ENCODE measurements at places on chromosomes 4 and X.

- no peak for DNase-seq
These were observed 38.0 kb downstream of the RAB28 start for GRCh38 chr4:13445841-13446790.

- DNase-seq = no peak
These were observed 147.1 kb downstream of the NHS start for GRCh38 chrX:17521871-17522693.

DNA sequence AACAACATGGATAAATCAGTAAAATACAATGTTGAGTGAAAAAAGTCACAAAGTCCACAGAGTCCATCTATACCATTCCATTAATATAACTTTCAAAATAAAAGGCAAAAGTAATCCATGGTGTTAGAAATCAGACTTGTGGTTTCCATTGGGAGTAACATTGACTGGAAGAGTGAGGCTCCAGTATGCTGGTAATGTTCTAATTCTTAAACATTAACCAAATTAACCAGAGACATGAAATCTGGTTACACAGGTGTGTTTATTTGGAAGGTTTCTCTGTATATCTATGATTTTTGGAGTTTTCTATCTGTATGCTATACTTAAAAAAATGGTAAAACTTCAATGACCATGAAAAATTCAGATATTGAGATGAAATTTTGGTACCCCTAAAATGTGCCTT, 42.6 kb downstream of the SULT1B1 start:
- no peak for DNase-seq

- peak; percentile 50 for DNase-seq
These were observed 132.4 kb upstream of the USP9X start for GRCh38 chrX:40952855-40953254.

GRCh38 chr4:111454961-111455360, 690.3 kb upstream of the FAM241A start:
- no peak for DNase-seq

GRCh38 chr4:16079046-16079445, 4.8 kb downstream of the PROM1 start:
- DNase-seq = no peak

- DNase-seq = no peak
These were observed at the start of gene SULT1E1 for GRCh38 chr4:69860052-69860451. Gene SULT1E1 (minus strand): TSS chr4:69860145. CDS start chr4:69857644, 2,501 bp downstream.

DNA sequence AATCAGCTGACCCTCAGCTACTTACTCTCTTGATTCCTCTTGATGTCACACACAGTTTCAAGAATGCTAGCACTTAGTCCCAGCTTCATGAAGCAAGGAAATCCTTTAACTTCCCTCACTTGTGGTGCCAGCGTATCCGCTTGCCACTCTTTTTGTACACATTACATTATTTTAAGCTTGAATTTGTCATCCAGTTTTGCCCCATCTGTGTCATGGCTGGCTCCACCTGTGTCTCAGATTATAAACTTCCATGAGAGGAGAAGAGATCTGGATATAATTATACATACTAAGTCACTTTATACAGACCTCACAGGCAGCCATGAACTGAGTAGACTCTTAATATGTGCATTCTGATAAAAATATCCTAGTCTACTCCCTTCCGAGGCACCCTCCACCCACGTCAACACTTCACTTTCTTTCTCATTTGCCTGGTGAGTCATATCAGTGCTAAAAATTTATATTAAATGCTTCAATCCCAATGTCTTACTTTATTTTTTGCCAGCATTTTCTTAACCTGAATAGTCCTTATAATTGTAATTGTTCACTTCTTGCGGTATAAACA, 35.1 kb downstream of the GABRA2 start:
- no peak for DNase-seq

GRCh38 chr4:65654976-65655375, 15.3 kb downstream of the EPHA5 start:
- DNase-seq = no peak

- DNase-seq = peak; percentile 9
These were observed 9.9 kb upstream of the AKAP14 start for GRCh38 chrX:119885554-119886428.

DNA sequence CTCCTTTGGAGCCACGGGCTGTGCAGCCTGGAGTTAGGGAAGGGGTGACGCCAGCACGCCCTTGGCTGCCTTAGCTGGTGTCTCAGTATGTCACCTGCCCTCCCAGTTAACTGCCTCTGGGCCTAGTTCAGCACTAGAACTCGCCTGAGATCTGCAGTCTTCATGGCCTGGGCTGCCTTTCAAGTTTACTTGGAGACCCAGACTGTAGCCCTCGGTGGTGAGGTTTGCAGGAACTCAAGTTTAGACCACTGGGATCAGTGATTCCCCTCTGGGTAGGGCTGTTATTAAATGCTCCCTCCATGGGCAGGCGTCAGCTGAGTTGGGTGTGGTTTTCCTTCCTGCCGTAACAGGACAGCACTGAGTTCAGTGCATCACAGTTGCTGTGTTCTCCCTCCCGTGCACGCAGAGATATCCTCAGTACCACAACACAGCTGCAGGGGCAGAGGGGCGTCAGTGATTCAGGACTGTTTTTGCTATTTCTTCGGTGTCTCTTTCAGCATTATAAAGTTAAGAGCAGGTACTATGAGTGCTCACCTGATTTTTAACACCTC, 30.5 kb downstream of the PLAC8 start:
- DNase-seq = peak; percentile 56

- no peak for DNase-seq
These were observed 352.8 kb upstream of the EPHA5 start for GRCh38 chr4:66023061-66023460.

GRCh38 chr4:54879576-54879975, 221.8 kb downstream of the KIT start:
- DNase-seq = no peak

- DNase-seq = no peak
These were observed 697 bp downstream of the CEP135 start for GRCh38 chr4:55949482-55949802.

- no peak for DNase-seq
These were observed 13.3 kb upstream of the SCD5 start for GRCh38 chr4:82811838-82812341.

GRCh38 chr4:110164856-110165255, 33.6 kb downstream of the ELOVL6 start:
- peak; percentile 44 for DNase-seq

DNA sequence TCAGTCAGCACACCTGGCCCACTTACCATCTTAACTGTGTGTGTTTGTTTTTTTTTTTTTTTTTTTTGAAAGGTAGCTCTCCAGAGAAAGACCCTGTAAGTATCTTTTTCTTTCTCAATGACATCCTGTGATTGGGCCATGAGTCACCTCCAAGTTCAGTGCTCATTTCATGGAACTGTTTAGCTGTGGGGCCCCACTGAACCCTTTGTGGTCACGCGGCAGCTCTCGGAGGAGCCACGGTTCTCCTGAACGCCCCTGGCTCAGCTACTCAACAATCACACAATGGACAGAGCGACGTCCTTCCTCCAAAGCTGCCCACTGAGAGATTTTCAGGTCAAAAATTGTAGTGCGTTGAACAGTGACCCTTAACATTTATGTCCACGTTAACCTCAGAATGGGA, 14.2 kb upstream of the IL3RA start:
- DNase-seq = no peak

DNA sequence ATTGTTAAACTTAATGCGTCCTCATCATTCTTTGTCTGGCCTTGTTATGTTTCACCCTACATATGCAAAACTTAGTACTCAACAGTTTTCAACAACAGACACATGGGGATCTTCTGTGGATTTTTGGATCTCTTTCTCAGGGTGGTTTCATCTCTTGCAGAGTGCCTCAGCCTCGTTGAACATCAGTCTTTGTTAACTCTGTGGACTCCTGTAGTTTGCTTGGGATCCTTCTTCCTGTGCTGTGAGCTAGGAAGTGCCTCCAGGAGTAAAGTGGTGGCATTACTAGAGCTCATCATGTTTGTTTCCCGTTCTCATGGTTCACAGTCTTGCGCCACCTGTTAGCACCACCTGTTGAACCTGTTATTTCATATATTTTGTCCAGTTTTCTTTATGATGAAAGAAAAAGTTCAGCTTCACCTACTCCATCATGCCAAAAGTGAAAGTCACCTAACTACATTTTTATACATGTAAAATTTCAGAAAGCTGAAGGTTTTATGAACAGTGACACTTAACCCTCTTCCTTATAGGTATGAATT, 27.5 kb upstream of the NDUFC1 start:
- DNase-seq = no peak

GRCh38 chrX:136417806-136418205, 69.9 kb upstream of the BRS3 start:
- no peak for DNase-seq

GRCh38 chr4:89528526-89529133, 221.0 kb upstream of the GPRIN3 start:
- DNase-seq = peak; percentile 78

- no peak for DNase-seq
These were observed 164.1 kb downstream of the CHIC2 start for GRCh38 chr4:53900271-53900649.

DNA sequence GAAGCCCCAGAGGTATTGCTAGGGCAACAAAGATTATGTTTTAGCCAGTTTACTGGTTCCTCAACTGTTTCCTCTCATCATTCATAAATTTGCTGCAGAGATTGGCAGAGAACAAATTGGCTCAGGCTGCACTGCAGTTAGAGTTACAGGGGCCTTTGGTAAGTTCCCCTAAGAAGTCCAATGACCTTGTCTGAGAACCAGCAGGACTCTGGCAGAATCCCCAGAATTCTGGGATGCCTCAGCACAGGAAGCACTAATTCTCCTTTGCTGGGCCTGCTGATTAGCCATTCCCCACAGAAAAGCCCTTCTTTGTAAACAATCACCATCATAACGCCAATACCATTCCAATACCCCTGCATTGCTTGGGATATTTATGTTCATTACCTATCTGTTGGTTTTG, 151.3 kb downstream of the USP46 start:
- DNase-seq = no peak

DNA sequence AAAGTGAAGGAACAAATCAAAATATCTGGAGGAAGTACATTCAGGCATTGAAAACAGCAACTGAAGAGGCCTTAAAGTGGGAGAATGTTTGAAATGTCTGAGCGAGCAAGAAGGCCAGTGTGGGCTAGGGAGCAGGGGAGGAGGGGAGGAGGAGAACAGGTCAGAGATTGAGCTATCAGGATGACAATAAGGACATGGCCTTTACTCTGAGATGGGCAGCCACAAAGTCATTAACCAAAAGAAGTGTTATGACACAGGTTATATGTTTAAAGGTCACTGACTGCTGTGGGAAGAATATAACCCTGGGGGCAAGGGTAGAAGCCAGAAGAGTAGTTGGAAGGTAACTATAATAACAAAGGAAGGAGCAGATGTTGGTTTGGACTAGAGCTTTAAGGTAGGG, 315.4 kb downstream of the INPP4B start:
- DNase-seq = no peak

DNA sequence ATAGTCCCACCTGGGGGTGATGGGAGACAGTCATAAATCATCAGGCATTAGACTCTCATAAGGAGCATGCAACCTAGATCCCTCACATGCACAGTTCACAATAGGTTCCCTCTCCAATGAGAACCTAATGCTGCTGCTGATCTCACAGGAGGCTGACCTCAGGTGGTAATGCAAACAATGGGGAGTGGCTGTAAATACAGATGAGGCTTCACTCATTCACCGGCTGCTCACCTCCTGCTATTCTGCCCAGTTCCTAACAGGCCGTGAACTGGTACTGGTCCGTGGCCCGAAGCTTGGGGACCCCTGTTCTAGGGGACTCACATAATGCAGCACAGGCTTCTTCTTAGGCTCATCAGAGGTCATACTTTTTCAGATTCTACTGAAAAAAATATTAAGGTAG, 625.9 kb upstream of the AGA start:
- no peak for DNase-seq

DNA sequence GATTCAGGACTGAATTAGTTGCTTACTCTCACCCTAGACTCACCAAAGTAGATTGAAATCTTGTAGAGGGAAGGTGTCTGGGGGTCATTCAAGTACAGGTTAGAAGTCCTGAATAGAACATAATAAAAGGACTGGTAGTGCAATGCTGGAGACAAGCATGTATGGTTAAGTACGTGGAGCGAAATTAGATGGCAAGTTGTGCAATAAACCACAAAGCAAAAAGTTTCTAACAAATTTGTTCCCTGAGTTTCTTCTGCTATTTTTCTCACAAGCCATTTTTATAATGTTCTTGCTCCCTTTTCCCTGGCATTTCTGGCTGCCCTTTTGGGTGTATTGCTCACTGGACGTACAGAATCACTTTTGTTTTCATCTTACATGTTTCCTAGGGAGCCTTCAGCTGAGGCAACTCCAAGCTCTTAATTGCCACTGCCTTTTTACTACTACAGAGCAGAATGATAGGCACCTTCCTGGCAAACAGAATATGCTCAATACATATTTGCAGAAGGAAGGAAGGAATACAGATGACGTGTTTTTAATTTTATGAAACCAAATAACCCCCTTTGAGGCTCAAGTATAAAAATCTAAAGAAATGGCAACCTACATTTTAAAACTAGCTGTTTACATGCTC, 23.4 kb downstream of the LANCL3 start:
- no peak for DNase-seq

- DNase-seq = no peak
These were observed 594.3 kb upstream of the ADGRL3 start for GRCh38 chr4:60605646-60606354.

- DNase-seq = no peak
These were observed 84.1 kb upstream of the MAGEA4 start for GRCh38 chrX:151828439-151829080.

DNA sequence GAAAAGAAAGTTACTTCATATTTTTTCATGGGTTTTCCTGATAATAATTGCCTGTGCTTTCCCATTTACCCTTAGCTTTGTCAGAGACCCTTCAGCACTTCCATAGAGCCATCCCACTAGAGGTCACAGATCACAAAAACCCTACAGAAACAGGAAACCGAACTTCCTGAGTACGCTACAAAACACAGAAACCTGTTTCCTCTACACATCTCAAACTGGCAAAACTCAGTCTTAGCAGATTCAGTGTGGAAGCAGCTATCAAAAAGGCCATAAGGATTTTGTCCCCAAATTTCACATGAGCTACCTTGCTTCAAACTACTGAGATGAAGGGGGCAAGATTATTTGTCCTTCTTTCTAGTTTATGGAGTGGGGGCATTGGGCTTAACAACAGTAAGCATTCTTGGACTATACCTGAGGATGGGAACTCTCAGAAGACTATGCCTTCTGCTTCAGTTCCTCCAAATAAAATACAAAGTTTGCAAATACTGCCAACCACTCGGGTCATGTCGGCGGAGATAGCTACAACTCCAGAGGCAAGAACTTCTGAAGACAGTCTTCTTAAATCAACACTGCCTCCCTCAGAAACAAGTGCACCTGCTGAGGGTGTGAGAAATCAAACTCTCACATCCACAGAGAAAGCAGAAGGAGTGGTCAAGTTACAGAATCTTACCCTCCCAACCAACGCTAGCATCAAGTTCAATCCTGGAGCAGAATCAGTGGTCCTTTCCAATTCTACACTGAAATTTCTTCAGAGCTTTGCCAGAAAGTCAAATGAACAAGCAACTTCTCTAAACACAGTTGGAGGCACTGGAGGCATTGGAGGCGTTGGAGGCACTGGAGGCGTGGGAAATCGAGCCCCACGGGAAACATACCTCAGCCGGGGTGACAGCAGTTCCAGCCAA, at the start of gene MMRN1:
TSS of gene MMRN1 (plus strand) at position 206 of the 902 bp plus-strand sequence. CDS start at position 324, 118 bp downstream.
- DNase-seq = peak; percentile 52
